ENCODE measurements at places on chromosomes 13 and 19.

GRCh38 chr19:51242881-51243630 lies 7.8 kb upstream of the SIGLECL1 start:
- DNase-seq, result no peak

- no peak for DNase-seq
Measured at GRCh38 chr13:71871176-71871754, 4.3 kb upstream of the DACH1 start.

- DNase-seq, result no peak
Measured at GRCh38 chr13:93670866-93671265, 444.3 kb downstream of the GPC6 start.

- no peak for DNase-seq
Measured at GRCh38 chr19:1471010-1471514, 8.0 kb downstream of the C19orf25 start.

DNA sequence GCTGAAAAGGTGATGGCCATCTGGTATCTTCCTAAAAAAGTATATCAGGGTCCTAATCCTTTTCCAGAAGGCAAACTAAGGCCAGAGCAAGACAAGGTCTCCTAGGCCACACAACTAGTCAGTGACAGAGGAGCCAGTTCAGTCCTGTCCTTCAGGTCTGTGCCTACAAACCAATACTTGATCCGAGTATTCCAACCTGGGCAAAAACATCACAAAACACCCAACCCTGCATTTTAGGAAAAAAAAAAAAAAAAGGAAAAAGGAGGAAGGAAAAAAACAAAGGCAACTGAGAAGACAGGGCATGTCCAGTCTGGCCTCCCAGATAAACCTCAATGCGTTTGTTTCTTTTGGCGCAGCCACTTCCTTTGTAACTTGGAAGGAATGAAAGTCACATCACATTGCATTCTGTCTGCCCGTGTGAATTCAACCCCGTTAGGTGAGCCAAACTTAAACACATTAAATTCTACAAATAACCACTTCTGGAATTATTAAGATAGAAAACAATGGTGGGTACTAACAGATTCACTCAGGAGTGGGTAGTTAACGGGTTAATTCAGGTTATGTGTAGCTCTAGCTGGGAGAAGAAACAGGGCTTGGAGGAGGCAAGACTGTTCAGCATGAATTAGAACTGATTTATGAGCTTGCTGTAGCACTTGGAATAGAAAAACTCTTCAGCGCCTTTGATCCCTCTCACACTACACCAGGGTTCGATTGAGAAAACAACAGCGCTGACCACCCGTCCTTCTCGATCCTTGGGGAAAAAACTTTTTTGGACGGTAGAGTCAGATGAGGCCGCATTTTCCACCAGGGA lies 43.0 kb upstream of the HNRNPA1L2 start:
- peak; percentile 36 for DNase-seq

DNA sequence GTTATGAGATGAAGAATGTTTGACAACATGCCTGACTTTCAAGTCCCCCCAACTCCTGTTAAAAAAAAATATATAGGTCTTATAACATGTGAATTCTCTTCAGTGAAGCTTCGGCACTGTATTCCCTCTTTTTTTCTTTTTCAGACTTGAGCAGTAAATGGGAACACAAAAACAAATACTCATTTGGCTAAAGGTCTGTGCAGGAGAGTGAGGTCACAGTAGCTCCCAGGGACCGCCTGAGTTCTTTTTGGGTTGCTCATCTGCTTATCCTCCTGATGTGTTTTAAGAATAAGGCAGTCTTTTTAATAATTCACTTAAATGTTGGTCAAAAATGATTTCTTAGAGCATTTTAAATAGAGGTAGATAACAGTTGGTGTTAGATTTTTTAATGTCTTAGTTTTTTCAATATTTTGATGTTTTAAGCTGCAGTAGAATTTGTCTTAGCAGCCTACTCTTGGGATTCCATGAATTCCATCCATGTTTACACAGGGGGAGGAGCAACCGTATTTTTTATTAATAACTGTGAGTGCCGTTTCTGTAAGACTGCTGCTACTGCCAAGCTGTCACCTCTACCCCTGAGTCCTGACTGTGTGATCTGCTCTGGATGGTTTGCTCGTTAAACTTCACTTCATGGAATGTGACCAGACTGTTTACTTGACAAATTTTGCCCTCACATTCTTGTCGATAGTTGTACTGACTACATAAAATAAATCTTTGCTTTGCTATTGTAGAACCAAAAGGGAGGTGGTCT lies 14.9 kb downstream of the HNRNPM start:
- peak; percentile 70 for DNase-seq

DNA sequence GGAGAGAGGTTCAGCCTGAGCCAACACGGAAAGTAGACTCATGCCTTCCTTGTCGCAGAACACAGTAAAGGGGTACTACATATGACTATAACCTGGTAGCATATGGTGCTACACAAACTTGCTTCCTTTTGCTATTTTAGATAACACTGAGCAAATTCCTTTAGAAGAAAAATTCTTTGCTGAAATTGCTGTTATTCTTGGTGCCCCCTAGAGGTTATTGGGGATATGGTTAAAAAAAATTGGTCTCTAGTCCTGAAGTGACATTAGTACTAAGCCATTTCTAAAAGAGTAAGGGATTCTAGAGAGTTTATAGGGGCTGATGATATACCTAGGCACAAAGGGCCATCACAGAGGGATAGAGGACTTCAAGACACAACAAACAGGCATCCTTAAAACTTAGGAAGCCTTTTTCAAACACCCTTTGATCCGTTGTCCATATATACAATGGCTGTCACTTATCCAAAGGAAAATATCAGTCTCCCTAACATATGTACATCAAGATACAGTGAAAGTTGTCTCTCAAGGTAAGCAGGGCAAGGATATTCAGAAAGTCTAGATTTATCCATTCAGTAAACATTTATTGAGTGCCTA lies 13.9 kb upstream of the HS6ST3 start:
- peak; percentile 24 for DNase-seq

- peak; percentile 66 for DNase-seq
Measured at GRCh38 chr19:49506575-49507105, 5.8 kb upstream of the FCGRT start.

DNA sequence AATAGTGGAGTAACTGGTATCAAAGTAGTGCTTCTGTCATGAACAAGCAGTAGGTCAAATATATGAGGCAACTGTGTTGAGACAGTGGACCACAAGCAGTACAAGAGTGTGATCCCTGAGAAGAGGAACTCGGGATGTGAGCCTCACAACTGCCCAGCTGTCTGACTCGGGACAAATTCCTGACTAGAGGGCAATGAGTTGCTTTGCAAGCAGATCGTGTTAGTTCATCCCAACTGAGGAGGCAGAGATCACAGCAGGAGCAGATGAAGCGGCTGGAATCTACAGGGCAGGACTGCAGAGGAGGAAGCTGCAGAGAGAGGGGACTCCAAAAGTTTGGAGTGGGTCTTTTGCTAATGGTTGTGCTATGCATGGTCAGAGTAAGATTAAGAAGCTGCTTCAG lies 741.1 kb downstream of the DIAPH3 start:
- DNase-seq, result no peak

GRCh38 chr13:80605011-80605410 lies 264.1 kb upstream of the SPRY2 start:
- no peak for DNase-seq

- DNase-seq, result no peak
Measured at GRCh38 chr13:79522583-79522982, 41.6 kb downstream of the NDFIP2 start.

DNA sequence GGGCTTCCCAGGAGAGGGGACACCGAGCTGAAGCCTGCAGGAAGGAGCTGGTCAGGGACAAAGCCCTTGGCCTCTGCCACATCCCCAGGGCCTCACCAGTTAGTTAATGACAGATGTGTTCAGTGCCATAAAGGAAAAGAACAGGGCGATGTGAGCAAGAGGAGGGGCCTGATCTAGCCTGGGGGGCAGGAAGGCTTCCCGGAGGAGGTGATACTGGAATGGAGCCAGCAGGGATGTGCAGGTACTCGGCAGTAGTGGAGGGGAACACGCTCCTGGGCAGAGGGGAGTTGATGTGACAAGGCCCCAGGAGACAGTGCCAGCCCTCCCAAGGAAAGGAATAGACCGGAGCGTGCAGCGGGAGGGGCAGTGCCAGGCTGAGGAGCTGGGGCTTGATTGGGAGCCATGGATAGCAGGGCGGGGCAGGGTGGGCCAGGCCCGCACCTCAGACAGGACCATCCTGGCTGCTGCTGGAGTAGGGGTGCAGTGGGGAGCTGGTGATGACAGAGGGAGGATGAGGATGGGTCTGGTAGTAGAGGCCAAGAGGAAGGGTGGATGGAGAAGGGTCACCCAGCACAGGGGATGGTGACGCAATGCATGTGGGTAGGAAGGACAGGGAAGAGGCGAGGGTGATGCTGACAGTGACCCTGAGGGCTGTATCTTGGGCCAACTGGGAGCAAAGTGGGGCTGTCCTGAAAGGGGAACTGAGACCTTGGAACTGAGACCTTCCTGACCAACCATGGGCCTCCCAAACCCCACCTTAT lies 4.1 kb downstream of the C19orf33 start:
- no peak for DNase-seq

DNA sequence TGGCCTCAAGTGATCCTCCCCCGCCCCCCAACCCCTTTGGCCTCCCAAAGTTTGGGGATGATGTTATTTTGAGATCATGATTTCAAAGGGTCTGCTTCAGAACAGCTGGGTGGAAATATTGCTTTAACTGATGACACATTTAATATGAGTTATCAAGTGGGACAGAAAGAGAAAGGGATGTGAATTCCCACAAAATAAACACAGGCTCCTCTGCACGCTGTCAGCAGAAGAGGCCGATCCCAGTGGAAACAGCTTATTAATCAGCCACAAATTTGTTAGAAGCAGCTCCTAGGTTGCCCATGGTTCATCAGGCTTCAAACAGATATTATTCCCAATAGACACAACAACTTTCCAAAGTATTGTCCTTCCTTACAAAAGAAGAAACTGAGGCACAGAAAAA lies 4.7 kb downstream of the DCLK1 start:
- DNase-seq, result no peak

DNA sequence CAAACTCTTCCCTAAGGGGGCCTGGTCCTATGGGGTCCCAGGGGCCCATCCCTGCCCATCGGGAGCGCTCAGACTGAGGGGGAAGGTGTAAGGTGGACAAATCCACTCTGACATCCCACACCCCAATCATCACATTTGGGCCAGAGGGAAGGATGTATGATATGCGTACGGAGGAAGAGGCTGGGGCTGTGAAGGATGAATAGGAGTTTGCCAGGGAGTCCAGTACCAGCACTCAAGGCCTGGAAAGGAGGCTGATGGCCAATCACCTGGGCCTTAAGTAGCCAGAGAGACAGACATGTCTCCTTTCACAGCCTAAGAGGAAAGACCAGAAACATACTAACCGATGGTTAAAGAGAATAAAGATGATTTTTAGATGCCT lies 14.9 kb downstream of the TJP3 start:
- no peak for DNase-seq

DNA sequence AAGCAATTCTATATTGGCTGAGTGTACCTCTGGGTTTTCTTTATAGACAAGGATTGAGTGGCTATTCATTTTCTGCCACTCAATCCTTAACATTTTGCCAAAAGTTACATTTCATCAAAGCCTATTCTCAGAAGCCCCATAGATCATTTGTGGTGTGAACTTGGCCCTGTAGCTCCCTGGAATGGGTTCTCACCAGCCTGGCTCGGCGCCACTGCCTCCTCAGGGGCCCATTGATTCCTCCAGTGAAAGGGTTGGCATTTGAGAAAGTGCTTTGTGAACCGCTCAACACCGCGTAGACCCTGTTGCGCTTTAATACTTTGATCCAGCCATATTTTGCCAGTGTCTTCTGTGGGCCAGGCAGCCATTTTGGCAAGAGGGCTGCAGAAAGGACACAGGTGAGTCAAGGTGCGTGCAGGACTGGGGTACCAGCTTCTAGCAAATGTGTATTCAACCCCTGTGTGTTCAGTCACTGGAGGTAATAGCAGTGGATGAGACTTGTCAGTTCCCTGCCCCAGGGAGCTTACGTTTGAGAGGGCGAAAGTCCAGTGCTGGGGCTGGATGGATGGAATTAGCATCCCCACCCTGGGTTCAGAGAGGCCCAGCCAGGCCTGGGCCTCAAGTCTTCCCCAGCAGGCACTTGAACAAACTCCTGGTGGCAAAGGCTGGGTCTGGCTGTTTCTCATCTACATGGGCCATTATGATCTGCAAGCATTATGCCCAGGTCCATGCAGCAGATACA lies 3.8 kb downstream of the RAB8A start:
- no peak for DNase-seq

GRCh38 chr19:31351855-31352195 lies 2.6 kb upstream of the TSHZ3 start:
- no peak for DNase-seq

- DNase-seq, result peak; percentile 39
Measured at GRCh38 chr13:94435604-94436226, 43.8 kb downstream of the DCT start.

DNA sequence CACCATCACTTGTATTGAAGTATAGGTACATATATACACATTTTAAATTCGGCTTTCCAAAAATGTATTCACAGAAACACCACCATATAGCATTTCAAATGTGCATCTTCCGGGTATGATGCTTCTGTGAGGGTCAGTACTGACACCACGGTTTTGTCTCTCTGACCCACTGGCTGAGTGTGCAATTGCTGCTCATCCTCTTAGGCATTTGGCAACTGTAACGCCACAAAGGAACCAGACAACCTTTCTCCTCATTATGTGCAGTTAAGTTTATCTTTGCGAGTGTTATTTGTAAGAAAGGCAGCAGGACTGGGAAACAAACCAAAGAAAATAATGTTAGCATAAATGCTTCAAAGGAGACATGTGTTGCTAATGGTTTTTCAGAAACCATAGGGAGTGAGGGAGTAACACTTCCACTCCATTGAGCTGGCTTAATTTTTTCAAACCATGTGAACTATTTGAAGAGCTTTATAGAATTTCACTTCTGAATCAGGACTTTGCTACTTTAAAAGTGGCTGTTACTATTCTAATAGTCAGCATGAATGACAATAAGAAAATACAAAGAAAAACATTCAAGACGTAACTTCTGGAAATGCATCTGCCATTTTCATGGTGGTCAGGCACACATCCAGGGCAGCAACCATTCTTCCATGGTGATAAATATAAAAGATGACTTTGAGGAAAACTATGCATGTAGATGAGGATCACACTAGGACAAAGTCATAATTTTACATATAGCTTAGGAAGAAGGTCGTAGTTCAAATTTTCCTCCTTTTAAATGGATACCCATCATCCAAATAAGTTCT lies 423.3 kb downstream of the MZT1 start:
- no peak for DNase-seq

GRCh38 chr13:73837147-73837546 lies 297.1 kb downstream of the KLF12 start:
- no peak for DNase-seq

- no peak for DNase-seq
Measured at GRCh38 chr13:98279473-98280175, 102.6 kb upstream of the RNF113B start.

DNA sequence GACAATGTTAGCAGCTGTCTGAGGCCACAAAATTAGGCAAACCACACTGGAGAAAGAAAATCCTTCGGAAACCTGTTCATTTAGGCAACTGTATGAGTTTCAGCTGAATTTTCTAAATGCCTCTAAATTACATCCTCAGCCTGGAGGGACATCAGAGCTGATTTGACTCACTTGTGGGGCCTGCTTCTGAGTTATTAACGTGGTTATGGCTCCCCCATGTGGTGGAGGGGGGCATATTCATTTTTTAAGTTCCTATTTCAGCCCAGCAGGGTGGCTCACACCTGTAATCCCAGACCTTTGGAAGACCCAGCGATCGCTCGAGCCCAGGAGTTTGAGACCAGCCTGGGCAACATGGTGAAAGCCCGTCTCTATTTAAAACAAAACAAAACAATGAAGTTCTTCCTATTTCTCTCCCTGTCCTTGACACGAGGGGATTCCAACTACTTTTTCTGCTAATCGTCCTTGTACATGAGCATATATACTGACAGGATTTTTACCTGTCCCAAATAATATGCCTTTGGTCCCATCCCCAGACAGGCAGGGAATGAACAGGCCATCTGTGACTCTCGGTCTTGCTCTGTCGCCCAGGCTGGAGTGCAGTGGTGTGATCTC lies 31.5 kb upstream of the HIF3A start:
- peak; percentile 73 for DNase-seq
